ENCODE measurements at places on chromosomes 4 and X.

DNA sequence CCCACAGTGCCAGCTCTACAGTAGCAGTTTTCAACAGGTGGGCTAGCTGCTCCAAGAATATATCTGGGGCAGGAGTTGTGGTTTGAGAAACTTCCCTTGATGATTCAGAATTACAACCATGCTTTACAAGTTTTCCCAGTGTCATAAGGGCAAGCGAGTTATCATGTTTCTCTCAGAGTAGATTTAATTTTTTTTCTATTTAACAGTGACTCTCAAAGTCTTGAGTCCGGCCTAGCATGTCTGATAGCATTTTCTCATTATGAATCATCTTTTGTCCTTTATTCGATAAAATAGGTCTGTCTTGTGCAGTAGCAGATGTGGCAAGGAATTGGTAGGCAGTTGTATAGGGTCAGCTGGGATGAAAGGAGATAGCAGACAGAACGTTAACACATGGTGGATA lies 62.2 kb upstream of the SPANXD start:
- no peak for DNase-seq

DNA sequence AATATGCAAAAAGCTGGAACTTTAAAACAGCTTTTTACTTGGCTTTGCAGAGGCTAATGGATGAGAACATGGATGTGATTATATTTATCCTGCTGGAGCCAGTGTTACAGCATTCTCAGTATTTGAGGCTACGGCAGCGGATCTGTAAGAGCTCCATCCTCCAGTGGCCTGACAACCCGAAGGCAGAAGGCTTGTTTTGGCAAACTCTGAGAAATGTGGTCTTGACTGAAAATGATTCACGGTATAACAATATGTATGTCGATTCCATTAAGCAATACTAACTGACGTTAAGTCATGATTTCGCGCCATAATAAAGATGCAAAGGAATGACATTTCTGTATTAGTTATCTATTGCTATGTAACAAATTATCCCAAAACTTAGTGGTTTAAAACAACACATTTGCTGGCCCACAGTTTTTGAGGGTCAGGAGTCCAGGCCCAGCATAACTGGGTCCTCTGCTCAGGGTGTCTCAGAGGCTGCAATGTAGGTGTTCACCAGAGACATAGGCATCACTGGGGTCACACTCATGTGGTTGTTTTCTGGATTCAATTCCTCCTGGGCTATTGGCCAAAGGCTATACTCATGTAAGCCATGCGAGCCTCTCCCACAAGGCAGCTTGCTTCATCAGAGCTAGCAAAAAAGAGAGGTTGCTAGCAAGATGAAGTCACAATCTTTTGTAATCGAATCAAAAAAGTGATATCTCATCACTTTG lies 15.6 kb downstream of the TLR8 start:
- DNase-seq: no peak

DNA sequence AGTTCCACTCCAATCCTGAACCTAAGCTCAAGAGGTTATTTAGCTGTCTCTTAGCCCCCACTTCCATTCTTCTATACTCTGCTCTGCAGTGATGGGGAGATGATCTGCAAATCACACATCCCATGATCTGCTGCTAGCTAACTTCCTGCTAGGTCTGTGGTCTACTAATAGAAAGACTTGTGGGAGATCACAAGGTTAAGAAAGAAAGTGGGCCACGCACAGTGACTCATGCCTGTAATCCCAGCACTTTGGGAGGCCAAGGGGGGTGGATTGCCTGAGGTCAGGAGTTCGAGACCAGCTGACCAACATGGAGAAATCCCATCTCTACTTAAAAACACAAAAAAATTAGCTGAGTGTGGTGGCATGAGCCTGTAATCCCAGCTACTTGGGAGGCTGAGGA lies 471.1 kb upstream of the NWD2 start:
- DNase-seq: no peak

- no peak for DNase-seq
These were observed 404.4 kb downstream of the TLL1 start for GRCh38 chr4:166277401-166277800.

- DNase-seq: no peak
These were observed 1.9 kb upstream of the DGAT2L6 start for GRCh38 chrX:70175338-70175737.

GRCh38 chr4:73664470-73664869 lies 44.2 kb upstream of the RASSF6 start:
- DNase-seq: no peak

GRCh38 chrX:22486296-22486695 lies 213.6 kb downstream of the CBLL2 start:
- no peak for DNase-seq

DNA sequence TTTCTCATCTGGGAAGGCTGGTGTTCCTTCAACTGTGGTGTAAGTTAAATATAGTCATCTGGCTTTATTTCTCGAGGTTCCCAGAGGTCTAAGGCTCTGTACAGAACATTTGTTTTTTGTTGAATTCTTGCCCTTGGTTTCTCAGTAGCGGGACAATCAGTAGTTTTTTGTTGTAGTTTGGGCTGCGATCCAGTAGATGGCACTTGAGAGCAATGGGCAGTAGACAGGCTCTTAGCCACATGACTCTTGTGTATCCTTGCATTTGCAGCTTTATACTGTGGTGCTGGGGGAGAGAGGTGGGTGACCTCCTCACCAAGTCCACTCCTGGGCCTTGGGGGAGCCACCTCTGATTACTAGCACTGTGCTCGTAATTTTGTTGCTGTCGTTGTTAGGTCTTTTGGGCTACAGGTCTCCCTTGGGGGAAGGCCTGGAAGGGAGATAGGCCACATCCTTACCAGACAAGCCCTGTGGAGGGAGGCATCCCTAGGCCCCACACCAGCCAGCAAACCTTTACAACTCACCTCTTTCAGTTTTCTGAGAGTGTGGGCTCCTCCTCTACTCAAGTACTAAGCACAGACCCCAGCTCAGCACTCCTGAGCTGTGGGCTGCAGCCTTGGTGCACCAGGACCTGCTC lies 8.1 kb downstream of the ETDB start:
- DNase-seq: no peak

DNA sequence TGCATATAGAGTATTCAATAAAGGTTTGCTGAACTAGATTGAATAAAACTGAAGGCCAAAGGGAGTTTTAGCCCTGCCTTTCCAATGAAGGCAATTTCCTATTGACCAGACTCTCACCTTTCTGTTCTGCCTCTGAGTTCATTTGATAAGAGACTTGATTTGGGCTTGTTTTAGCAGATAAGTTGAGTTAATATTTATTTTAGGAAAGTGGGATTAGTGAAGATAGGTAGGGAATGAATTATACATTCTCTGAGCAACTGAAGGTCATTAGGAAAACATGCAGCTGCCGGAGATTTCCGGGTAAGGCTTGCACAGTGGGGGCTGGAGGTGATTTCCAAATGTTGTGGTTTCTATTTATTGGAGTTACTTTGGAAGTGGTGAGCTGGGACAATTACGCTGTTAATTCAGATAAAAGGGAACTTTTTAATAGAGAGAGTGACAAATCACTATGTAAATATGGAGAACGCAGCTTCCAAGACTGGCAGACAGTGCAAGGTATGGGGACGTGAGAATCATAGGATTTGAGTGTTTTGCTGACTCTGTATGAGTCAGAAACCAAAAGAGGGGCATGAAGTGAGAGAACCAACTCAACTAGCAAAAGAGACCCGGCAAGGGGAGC lies 553.6 kb upstream of the BOD1L1 start:
- DNase-seq: no peak

DNA sequence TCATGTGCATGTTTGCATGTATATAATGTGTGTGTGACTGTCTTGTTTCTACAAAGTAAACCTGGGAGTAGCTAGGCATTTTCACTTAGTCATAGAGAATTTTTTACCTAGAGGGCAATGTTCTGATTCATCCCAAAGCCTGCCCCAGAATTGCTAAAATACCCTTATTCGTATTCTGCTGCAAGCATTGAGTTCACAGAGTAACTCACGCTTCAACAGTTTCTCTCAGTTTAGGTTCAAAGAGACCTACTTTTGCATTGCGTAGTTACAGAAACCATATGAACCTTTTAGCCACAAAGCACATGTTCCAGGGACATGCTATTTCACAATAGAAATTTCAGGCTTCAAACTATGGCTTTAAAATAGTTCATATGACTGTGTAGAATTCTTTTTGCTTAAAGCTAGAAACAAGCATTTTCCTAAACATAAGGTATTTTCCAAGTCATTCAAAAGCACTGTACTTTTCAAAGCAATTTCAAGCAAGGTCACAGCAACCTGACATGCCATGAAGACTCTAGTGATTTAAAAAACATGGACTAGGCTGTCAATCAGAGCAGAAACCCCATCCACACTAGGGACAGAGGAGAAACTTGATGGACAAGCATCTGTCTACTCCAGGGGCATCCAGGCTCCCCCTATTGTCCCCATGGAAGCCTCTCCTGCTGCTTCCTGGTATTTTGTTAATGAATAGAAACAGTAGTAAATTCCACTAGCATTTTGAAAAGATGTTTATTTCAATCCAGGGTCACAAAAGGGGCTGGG lies 81.5 kb upstream of the MAPK10 start:
- no peak for DNase-seq

- no peak for DNase-seq
These were observed 14.9 kb downstream of the PPP3CA start for GRCh38 chr4:101332424-101332823.

- DNase-seq: no peak
These were observed 177.8 kb upstream of the HAND2 start for GRCh38 chr4:173707658-173708419.
